ENCODE measurements at places on chromosomes 16 and 17.
A peak's percentile ranks its signal among the peaks of the same experiment; 100 is the strongest.

- no peak for DNase-seq
These were observed 74.0 kb downstream of the SEC14L1 start for GRCh38 chr17:77214743-77215142.

DNA sequence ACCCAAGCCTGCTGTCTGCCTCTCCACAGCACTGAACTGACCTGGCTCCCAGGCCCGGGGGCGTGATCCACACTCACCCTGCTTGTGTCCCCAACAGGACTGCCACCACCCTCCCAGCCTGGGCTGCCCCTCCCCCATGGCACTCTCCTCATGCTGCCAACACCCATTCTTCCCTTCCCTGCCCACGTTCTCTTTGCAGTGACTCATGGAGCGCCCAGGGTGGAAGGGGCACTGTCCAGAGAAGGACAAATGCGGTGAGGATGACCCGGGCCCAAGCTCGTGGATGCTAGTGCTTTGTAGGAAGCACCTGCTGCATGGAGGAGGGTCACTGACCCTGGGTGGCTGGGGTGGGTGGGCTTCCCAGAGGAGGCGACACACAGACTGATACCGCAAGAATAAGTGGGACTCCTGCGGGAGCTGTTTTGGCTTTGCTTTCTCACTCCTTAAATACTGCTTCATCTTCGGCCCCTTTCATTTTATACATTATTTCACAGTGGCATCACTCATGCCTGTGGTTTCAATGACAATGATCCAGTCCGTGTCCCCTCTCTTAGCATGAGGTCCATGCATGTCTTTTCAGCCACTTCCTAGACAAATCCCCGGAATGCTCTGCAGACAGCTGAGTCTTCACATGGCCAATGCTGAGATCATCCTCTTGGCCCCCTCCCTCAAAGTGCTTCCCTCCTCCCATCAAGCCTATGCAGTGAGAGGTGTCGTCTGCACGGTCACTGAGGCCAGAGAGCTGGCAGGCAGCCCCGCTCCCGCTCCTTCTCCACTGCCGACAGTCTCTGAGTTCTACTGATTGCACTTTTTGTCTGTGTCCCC is 17.6 kb downstream of the CDK5R1 start:
- no peak for DNase-seq

DNA sequence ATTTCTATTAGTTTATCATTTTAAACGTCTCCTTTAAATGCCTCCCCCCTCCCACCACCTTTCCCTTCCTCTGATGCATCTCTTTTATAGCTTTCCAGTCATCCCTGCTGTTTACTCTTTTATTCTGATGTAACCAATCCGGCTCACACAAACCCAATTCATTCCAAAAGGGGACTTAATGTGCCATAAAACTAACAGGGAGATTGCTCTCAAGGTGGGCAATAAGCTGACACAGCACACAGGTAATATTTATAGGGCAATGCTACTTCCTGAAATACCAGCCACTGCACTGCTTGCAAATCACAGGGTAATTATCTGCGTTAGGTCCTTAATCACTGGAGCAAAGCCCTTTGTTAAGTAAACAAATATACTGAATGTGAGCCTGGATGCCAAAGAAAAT is 23.3 kb upstream of the CA10 start:
- no peak for DNase-seq

DNA sequence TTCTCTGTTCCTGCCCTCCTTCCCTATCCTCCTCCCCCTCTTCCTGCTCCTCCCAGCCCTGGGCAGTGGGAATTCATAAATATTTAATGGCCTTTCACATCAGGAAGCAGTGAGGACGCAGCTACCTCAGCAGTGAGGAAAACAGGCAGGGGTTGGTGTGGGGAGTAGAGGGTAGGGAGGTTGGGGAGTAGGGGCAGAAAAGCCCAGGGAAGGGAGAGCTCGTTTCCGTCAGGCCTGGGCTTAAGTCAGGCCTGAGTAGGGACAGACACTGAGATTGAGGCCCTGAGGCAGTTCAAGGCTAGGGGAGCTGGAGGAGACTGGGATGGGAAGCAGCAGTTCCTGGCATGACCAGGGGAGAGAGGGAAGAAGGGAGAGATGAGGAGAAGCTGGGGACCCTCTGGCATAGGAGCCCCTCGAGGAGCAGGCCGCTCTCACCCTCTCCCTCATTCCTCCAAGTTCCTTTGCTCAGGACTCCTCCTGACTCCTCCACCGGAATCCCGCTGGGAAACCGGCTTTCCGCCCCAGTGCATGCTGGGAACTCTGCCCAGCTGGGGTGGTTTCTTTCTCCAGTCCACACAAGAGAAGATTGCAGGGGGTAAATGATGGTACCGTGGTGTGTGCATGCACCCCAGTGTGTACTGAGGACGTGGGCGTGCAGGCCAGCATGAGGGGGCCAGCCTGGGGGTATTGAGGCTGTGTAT is 6.2 kb downstream of the SAMD14 start:
- DNase-seq: no peak

- DNase-seq: no peak
These were observed 976 bp downstream of the CCL3L1 start for GRCh38 chr17:36195434-36196130.

DNA sequence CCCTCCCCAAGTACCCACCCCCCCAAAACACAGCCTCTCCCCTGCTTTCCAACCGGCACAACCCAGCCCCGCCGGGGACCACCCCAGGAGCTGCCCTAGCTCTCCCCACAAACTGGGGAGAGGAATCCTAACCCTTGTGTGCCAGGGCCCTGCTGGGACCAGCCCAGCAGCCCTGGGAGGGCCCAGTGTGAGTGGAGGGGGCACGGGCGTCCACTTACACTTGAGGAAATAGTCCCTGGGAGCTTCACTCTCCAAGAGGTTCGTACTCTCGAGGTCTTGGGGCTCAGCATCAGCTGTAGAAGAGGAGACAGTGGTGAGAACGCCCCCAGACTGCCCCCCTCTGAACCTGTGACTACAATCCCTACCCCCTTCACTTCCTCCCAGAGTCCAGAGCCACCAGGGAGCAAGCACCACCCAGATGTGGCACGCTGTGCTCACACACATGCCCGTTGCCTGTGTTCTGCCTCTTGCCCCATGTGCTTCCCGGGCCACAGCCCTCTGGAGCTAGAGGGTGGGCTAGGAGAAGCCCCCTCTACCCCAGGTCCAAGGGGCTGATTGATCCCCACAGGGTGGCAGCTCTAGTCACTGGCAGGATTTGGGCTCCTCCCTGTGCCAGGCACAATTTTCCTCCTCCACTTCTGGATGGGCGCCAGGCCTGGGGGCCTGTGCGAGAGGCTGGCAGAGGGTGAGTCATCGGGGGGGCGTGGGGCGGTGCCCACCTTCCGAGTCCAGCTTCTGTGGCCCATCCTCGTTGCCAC is 3.0 kb downstream of the TRIM47 start:
- DNase-seq: no peak

DNA sequence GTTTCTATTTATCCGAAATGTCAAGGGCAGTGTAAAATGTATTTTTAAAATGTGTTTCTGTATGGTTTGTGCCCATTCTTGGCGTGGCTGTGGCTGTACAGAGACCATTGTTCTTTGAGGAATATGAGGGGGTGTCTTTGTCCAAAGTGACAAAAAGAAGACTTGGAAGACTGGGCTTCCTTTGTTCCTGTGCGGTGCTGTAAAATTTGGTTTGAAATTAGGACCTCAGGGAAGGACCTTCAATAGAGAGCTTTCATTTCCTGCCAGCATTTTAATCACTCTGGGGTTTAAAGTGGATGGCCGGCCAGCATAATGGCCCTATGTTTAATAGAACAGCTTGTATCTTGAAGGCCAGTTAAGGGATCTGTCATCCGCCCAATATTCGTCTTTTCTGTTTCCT is 190.1 kb upstream of the TBX2 start:
- DNase-seq: no peak

- DNase-seq: no peak
These were observed 11.5 kb downstream of the UBALD2 start for GRCh38 chr17:76276461-76277299.

- no peak for DNase-seq
These were observed 11.8 kb downstream of the GNAO1 start for GRCh38 chr16:56203052-56203451.

DNA sequence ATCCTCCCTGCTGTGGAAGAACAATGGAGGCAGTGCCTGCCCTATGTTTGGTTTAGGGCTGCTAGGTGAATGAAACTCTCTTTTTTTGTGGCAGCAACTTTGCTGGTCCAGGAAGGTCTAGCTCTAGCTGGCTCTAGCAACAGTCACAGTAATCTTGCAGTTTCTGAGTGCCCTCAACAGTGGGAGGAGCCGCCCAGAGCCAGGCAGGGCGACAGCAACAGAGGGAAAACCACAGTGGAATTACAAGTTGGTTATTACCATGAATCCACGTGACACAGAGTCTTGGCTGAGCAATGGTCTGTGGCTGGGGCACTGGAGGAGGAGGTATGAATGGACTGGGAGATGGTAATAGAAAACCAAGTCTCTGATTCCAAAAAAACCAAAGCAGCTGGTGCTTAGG is 10.3 kb downstream of the HSPB9 start:
- peak; percentile 31 for DNase-seq

DNA sequence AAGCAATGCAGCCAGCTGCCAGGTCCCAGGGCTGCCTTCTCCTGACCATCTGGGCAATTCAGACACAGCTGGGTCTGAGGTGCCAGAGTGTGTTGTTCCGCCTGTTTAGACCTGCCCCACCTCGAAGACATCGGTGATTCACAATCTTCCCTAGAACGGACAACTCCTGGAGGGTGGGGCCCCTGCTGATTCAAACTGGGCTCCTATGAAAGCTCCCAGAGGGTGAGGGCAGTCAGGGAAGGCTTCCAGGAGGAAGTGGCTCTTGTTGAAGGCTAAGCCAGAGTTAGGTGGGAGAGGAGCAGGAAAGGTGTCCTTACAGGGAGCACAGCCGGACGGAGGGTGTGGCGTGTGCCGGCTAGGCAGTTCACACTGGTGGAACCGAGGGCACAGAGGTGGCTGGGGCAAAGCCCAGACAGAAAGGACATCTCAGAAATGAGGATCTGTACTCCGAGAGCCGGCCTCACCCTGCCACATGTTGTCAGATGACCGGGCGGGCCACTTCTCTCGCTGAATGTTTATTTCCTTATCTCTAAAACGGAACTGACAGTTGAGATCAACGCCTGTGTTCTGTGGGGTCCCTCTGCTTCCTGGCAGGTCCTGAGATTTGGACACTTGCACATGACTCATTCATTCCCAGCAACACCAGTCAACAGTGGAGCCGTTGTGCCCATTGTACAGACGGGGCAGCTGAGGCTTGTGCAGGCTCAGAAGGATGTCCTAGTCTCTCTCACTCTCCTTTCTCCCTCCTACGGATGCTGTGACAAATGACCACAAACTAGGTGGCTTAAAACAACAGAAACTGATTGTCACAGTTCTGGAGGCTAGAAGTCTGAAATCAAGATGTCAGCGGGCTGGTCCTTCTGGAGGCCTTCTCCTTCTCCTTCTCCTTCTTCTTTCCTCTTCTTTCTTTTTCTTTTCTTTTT is 26.9 kb upstream of the LITAF start:
- DNase-seq: no peak

DNA sequence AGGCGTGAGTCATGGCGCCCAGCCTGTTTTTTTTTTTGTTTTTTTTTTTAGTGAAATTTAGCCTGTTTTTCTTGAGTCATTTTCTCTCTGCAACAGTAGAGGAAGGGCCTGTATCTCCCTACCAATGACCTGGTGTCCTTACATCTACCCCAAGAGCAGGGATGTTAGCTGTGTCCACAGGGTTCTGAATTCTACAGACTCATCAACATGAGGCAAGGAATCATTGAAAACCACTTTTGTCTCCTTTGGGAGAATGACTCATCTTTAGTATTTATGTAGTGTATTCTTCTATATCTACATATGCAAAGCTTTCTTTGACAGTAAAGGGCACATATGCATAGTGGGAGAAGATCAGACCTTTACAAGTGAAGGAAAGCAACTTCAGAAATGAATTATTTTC is 105.3 kb downstream of the SPECC1 start:
- DNase-seq: peak; percentile 44

DNA sequence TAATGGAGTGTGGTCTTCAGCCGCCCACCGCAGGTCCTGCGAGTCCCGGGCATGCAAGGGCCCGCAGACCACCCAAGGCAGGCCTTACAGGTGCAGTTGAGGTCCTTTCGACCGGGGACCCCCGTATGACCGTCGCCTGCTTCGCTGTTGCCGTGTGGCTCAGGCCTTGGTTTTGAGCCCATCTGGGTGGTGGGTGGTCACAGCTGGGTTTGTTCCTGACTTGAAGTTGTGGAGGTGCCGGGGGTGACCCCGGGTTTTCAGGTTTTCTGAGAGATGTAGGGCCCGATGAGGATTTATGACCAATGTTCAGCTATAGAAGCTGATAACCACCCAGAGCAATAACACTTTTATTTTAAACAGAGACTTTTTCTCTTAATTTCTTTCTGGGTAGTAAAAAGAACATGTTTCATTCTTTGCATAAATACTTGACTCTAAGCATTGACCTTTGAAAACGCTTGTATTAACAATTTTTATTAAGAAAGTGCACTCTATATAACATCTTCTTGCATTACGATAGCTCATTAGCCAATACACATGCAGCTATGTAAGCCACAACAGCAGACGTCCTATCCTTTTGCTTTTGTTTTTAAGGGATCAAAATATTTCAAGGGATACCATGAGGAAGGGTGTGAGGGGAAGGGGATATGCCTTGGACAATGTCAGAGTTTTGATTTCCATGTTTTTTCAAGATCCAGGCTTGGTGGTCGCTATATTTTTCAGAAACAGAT is 1.9 kb downstream of the FOXL1 start:
- no peak for DNase-seq

- DNase-seq: no peak
These were observed 259.0 kb upstream of the ZFHX3 start for GRCh38 chr16:73306901-73307413.

GRCh38 chr17:53092072-53092471 is 730.7 kb upstream of the KIF2B start:
- DNase-seq: no peak

DNA sequence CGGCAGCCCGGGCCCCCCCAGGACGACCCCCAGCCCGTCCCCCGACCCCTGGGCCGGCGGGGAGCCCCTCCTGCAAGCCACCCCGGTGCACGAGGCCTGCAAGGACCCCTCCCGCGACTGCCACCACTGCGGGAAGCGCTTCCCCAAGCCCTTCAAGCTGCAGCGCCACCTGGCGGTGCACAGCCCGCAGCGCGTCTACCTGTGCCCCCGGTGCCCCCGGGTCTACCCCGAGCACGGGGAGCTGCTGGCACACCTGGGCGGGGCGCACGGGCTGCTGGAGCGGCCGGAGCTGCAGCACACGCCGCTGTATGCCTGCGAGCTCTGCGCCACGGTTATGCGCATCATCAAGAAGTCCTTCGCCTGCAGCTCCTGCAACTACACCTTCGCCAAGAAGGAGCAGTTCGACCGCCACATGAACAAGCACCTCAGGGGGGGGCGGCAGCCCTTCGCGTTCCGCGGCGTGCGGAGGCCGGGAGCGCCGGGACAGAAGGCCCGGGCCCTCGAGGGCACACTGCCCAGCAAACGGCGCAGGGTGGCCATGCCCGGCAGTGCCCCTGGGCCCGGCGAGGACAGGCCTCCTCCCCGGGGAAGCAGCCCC is 15.6 kb upstream of the ZFPM1 start:
- DNase-seq: no peak

DNA sequence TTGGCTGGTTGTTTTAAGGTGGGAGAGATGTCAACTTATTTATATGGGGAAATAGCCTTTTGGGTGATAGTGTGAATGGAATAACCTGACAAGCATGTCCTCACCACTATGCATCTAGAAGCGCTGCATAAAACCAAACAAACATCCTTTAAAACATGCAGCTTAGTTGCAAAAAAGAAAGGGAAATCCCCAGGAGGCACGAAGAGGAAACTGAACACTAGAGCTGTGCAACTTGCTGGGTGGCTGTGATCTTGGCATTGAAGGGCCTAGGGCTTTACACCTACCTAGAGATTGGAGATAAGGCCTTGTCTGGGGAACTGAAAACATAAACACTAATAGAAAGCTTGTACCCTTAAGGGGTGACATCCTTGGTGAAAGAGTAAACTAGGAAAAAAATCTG is 7.3 kb downstream of the C16orf54 start:
- DNase-seq: no peak

- no peak for DNase-seq
These were observed 234.8 kb upstream of the RPL38 start for GRCh38 chr17:73968680-73969079.

Measured in skeletal muscle cell (primary cell).